ENCODE measurements at places on chromosomes 7 and 10. TPM values are rescaled to one million over a fixed set of nuclear protein-coding genes. Genes with fewer than 3 reads are reported as not detected.
A peak's percentile ranks its signal among the peaks of the same experiment; 100 is the strongest.

DNA sequence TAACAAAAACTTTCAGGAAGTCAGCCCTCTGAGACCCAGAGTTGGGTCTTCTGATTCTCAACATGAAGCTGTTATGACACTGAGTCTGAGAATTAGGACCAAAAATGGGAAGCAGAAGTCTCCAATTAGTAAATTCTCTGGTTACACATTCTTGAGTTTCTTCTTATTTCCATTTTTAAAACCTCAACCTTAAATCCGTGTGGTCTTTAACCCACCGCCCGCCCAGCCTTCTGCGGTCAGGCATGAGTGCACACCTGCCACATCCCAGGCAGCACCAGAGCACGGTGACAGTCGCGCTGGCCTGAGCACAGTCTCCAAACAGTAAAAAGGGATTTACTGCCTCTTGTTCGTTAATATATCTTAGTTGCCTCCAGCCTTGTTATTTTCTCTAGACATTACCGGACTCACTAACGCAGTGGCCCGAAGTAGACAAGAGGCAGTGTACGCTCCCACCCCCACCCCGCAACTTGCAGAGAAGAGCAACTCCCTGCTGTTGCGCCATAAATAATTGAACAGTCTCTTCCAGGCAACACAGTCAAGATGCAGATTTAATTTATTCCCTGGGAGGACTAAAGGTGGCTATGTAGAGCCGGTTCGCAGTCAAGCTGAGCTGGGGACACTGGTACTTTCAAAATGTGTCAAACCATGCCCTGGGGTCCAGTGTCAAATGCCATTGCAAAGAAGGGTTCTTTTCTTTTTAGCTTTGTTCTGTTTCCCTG, 147.0 kb upstream of the CELF2 start:
- H3K36me3 ChIP-seq, result no peaks in the 10 kb centered on the region
- peaks cover 9% of the 10 kb centered on the region for H3K4me1 ChIP-seq
- no peak overlapping the region for H3K27ac ChIP-seq
- H3K27me3 ChIP-seq, result no peaks in the 10 kb centered on the region
- no peak for DNase-seq
- peak overlapping the region; percentile 6 for H3K4me3 ChIP-seq

- H3K27ac ChIP-seq, result no peak overlapping the region
- DNase-seq, result no peak
- no peak overlapping the region for H3K4me3 ChIP-seq
- no peaks in the 10 kb centered on the region for H3K4me1 ChIP-seq
- no peaks in the 10 kb centered on the region for H3K27me3 ChIP-seq
Observed at GRCh38 chr10:65394502-65395297, 1531.1 kb upstream of the LRRTM3 start.

- H3K27me3 ChIP-seq, result no peaks in the 10 kb centered on the region
- no peak for DNase-seq
- H3K4me1 ChIP-seq, result no peaks in the 10 kb centered on the region
- H3K27ac ChIP-seq, result no peak overlapping the region
- no peaks in the 10 kb centered on the region for H3K36me3 ChIP-seq
Observed at GRCh38 chr10:53479365-53479764, 706.8 kb upstream of the MBL2 start.

- no peak overlapping the region for H3K27ac ChIP-seq
- no peak overlapping the region for H3K4me3 ChIP-seq
- no peaks in the 10 kb centered on the region for H3K27me3 ChIP-seq
- no peaks in the 10 kb centered on the region for H3K4me1 ChIP-seq
Observed at GRCh38 chr7:81754918-81755696, 14.7 kb downstream of the HGF start.

GRCh38 chr10:50540069-50540825, 83.5 kb downstream of the SGMS1 start:
- no peak overlapping the region for H3K27ac ChIP-seq
- no peaks in the 10 kb centered on the region for H3K4me1 ChIP-seq
- H3K27me3 ChIP-seq, result no peaks in the 10 kb centered on the region
- no peaks in the 10 kb centered on the region for H3K36me3 ChIP-seq
- no peak for DNase-seq
- H3K4me3 ChIP-seq, result no peak overlapping the region

DNA sequence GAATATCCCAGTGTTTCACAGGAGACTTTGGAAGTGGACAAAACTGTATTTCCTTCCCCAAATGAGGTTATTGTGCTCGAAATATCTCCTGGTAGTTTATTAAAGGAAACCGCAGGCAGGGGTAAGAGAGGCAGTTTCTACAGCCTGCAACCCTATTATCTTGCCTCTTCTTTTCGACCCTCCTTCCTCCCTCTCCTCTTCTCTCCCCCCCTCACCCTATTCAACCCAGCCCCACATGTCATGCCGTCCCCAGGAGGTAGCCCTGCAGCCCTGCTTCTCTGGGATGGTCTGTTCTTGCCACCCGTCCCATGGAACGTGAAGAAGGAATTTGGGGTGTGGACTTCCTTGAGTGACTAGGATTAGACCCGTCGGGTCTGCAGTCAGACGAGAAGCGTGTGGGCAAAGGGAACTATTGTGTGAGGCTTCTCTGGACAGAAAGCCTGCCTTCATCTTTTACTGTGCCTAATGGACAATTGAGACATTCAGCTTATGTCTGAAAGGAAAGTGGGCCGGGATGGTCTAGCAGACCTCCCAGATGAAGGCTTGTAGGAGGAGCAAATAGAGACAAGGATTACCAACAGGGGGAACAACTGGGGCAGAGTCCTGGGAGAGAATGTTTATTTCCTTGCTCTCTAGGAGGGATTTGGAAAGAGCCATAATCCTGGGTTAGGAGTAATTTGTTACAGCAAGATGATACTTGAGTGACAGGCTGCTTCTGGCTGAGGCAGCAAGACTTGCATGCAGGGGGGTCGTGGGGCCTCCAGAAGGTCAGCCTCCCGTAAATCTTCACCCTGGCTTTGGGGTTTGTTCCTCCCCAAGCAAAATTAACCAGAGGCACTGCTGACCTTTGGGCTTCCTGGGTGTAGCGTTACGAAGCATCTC, 77.8 kb downstream of the TCF7L2 start:
- peak overlapping the region; percentile 66 for H3K27ac ChIP-seq
- no peaks in the 10 kb centered on the region for H3K36me3 ChIP-seq
- H3K4me1 ChIP-seq, result peaks cover 11% of the 10 kb centered on the region
- no peaks in the 10 kb centered on the region for H3K27me3 ChIP-seq
- DNase-seq, result no peak
- no peak overlapping the region for H3K4me3 ChIP-seq

DNA sequence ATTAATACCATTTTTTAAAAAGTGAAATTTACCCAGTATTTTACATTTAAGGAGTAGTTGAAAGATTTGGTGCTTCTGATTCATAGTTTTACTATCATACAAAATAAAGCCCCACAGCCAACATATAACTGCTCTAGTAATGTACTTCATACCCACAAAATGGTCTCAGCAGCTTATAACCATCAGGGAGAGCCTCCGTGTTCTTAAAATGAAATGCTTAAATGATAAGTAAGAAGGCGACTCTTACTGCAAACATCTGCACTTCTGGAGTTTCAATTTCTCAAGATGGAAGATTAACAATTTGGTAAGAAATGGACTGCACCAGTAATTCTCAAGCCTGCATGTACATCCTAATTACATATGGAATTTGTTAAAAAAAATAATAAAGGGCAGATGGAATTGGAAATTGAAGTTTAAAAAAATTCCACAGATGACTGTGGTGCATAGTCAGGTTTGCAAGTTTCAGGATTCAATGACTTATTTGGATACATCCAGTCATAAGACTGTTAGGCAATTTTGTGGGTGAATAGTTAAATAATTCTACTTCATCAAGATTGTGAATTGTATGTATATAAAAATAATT, 461.0 kb downstream of the KIF20B start:
- no peaks in the 10 kb centered on the region for H3K36me3 ChIP-seq
- DNase-seq, result no peak
- no peak overlapping the region for H3K27ac ChIP-seq
- no peaks in the 10 kb centered on the region for H3K27me3 ChIP-seq

- peaks cover 18% of the 10 kb centered on the region for H3K4me1 ChIP-seq
- H3K36me3 ChIP-seq, result peaks cover 82% of the 10 kb centered on the region
- no peak for DNase-seq
- H3K4me3 ChIP-seq, result no peak overlapping the region
Observed at GRCh38 chr10:73843261-73843660, 31.1 kb downstream of the CAMK2G start.

- peaks cover 61% of the 10 kb centered on the region for H3K36me3 ChIP-seq
- no peak overlapping the region for H3K27ac ChIP-seq
- no peaks in the 10 kb centered on the region for H3K27me3 ChIP-seq
- no peak overlapping the region for H3K4me3 ChIP-seq
Observed at GRCh38 chr7:157555944-157556641, 219.3 kb downstream of the DNAJB6 start.

The HKDC1 gene
- total RNA-seq, result 1.5 TPM

The COX19 gene
- 11.7 TPM for total RNA-seq

The COG5 gene
- total RNA-seq, result 48.2 TPM
